Colonic mucosa (tissue), 4 donors: ENCODE measurements at places on chromosomes 12 and 14. TPM values are rescaled to one million over a fixed set of nuclear protein-coding genes. Genes with fewer than 3 reads are reported as not detected.

ADGRD1 gene
- total RNA-seq = 3.6 TPM

GRCh38 chr12:685388-685787 lies 22.1 kb upstream of the NINJ2 start:
- peak; percentile 24 for DNase-seq
- peaks cover 3% of the 10 kb centered on the region for H3K4me1 ChIP-seq
- no peaks in the 10 kb centered on the region for H3K27me3 ChIP-seq
- H3K36me3 ChIP-seq = no peaks in the 10 kb centered on the region

DNA sequence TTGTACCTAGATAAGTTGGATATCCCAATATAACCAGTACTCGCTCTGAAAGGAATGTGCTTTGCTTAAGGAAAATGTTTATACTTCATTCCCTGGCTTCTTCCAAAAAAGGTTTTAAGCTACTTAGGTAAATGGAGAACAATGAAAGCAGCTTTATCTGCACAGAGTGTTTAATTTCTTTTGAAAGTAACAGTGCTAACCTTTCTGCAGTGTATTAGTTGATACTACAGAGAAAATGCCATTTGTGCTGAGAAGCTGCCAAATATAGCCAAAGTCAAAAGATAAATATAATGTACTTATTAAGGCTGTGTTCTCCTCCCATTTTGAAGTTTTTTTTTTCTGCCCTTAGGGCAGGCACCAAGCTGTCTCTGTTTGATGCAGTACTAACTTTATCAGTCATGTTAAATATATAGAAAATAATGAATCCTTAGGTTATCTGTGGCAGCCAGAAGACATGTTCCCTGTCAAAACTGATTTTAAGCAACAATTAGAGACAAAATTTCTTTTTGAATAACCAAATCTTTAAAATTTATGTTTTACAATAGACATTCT lies 145.4 kb upstream of the KITLG start:
- H3K4me3 ChIP-seq = no peak overlapping the region
- no peak overlapping the region for H3K27ac ChIP-seq

RNASE7 gene
- 0.30 TPM for total RNA-seq

DNA sequence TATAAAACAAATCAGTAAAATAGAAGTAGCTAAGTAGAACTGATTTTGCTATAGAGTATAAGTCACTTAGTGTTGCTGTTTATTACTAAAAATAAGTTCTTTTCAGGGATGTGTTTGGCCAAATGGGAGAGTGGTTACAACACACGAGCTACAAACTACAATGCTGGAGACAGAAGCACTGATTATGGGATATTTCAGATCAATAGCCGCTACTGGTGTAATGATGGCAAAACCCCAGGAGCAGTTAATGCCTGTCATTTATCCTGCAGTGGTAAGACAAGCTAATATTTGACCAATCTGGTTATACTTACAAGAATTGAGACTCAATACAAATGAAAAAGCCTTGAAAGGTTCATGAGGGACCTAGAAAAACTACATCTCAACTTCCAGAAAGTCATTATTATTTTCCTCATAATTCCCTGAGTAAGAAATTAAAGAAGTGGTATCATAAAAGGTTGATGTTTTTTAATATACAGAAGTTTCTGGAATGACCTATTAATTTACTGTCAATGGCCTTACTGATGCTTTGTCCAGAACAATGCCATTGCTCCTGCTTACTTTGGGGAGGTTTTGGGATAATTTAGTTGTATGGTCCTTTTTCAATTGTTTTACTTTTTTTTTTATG lies 1.9 kb downstream of the LYZ start:
- H3K36me3 ChIP-seq = no peaks in the 10 kb centered on the region
- no peaks in the 10 kb centered on the region for H3K27me3 ChIP-seq
- DNase-seq = no peak
- no peak overlapping the region for H3K27ac ChIP-seq

PSME2 gene
- 320 TPM for total RNA-seq

GAS2L3 gene
- total RNA-seq = 56.0 TPM

DNA sequence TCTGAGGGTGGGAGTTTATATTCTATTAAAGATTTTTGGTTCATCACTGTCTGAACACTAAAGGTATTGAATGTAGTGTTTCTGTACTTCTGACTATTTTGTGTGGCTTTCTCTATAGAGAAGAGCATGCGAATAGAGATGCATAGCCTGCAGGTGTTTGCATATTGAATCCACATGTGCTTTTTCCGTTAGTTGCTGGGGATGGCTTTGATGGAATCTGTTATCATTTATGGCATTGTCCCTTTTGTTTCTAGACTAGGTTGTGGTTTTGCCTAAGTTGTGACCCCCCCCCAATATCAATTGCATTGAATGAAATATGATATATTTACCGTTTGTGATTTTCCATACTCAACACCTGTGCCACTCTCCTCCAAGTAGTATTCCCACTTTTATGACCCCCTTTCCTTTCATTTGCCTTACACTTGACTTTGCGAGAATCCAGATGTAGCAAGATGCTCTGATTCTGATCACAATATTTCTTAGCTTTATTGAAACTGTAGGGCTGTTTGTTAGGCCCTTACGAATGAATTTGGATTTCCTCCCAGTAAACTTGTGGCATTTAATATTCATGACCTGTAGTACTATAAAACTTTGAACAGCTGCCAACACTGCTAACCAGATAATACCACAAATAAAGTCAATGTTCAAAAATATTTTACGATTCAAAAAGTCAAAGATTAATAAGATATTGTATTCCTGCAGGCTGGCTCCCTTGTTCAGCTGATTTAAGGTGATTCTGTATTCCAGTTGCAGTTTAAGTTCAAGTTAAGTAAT lies 176.4 kb downstream of the TMTC2 start:
- H3K36me3 ChIP-seq = no peaks in the 10 kb centered on the region
- no peaks in the 10 kb centered on the region for H3K4me1 ChIP-seq
- no peaks in the 10 kb centered on the region for H3K27me3 ChIP-seq
- DNase-seq = no peak
- H3K4me3 ChIP-seq = no peak overlapping the region
